Naive thymus-derived CD8-positive, alpha-beta T cell (primary cell): ENCODE measurements at places on chromosomes 4 and X.

GRCh38 chr4:87717276-87718031, 67.4 kb downstream of the DMP1 start:
- no peak overlapping the region for H3K27ac ChIP-seq
- no peak overlapping the region for H3K4me3 ChIP-seq
- H3K36me3 ChIP-seq: no peaks in the 10 kb centered on the region
- no peaks in the 10 kb centered on the region for H3K4me1 ChIP-seq
- DNase-seq: no peak
- no peaks in the 10 kb centered on the region for H3K27me3 ChIP-seq

DNA sequence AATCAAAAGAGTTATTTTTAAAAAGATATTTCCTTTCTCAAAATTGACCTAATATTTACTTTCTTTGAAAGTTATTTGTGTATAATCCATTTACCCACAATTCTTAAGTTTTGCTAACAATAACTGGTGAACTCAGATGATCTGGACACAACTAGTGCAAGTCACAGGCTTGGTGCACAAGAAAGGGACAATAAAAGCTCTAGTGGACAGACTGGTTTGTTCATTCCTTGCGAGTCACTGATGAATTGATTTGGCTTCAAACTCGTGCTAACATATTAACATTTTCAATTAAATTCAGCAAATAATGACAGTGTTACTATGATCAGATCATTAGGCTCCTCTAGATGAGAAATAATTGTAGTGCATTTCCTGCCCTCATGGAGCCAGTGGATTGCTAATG, 169.2 kb downstream of the BMPR1B start:
- DNase-seq: no peak
- no peaks in the 10 kb centered on the region for H3K4me1 ChIP-seq
- H3K36me3 ChIP-seq: no peaks in the 10 kb centered on the region
- no peaks in the 10 kb centered on the region for H3K27me3 ChIP-seq
- H3K27ac ChIP-seq: no peak overlapping the region

- H3K27me3 ChIP-seq: no peaks in the 10 kb centered on the region
- H3K4me1 ChIP-seq: peaks cover 26% of the 10 kb centered on the region
- H3K4me3 ChIP-seq: no peak overlapping the region
- H3K36me3 ChIP-seq: peaks cover 11% of the 10 kb centered on the region
- no peak for DNase-seq
These were observed 46.0 kb downstream of the GALNT7 start for GRCh38 chr4:173214661-173215060.

GRCh38 chr4:101790521-101791181, at the start of gene BANK1:
TSS of gene BANK1 (plus strand) at chr4:101790730. CDS start at chr4:101790881, 151 bp downstream.
- peaks cover 18% of the 10 kb centered on the region for H3K27me3 ChIP-seq
- H3K4me3 ChIP-seq: peak within 1 kb of the TSS; percentile 79
- no peaks in the 10 kb centered on the region for H3K36me3 ChIP-seq
- peak within 1 kb of the TSS; percentile 13 for H3K27ac ChIP-seq
- peak; percentile 27 for DNase-seq
- peaks cover 28% of the 10 kb centered on the region for H3K4me1 ChIP-seq

- no peaks in the 10 kb centered on the region for H3K4me1 ChIP-seq
- H3K4me3 ChIP-seq: no peak overlapping the region
- H3K36me3 ChIP-seq: no peaks in the 10 kb centered on the region
- no peak overlapping the region for H3K27ac ChIP-seq
- peaks cover 10% of the 10 kb centered on the region for H3K27me3 ChIP-seq
These were observed 100.5 kb upstream of the TBC1D9 start for GRCh38 chr4:140856621-140857062.

DNA sequence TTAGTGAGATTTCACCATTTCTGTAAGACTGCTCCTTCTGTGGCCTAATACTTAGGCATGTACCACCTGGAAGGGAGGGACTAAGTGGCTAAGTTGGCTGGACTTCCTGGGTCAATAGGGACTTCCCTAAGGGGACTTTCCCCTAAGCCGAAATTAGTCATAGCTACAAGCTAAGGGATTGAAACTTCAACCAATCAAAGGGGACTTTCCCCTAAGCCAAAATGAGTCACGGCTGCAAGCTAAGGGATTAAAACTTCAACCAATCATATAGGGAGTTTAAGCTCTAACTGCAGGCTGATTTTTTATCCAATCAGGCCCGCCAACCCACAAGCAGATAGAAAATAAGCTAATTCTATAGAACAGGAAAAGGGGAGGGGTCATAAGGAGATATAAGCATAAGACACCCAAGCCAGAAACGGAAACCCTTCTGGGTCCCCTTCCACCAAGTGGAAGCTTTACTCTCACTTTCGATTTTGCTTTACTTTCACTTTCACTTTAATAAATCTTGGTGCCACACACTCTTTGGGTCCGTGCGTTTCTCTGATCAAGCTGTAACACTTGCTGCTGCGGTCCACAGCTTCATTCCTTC, 382.8 kb downstream of the KLHL4 start:
- H3K27ac ChIP-seq: peak overlapping the region; percentile 79
- H3K27me3 ChIP-seq: no peaks in the 10 kb centered on the region
- H3K4me1 ChIP-seq: no peaks in the 10 kb centered on the region
- H3K36me3 ChIP-seq: no peaks in the 10 kb centered on the region

GRCh38 chrX:132862562-132862961, 95.9 kb downstream of the HS6ST2 start:
- no peak overlapping the region for H3K27ac ChIP-seq
- H3K4me1 ChIP-seq: no peaks in the 10 kb centered on the region
- H3K36me3 ChIP-seq: no peaks in the 10 kb centered on the region

DNA sequence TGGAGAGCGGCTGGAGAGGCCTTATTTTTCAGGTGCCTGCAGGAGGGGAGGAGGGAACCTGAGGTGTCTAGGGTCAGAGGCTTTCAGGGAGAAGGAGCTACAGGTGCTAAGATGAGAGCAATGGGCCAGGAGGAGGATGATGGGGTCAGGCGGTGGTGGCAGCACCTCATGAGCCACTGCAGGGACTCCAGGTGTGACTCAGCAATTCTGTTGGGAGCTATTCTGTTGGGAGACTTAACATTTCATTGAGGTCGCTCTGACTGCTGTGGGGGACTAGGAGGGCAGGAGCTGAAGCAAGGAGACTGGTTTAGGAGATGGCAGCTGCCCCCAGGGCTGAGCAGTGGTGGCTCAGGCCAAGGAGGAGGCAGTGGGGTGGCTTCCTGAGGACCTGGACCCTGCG, 65.0 kb downstream of the CLDN34 start:
- H3K4me3 ChIP-seq: no peak overlapping the region
- H3K27ac ChIP-seq: no peak overlapping the region
- no peaks in the 10 kb centered on the region for H3K27me3 ChIP-seq
- DNase-seq: no peak
- peaks cover 1% of the 10 kb centered on the region for H3K4me1 ChIP-seq
- peaks cover 3% of the 10 kb centered on the region for H3K36me3 ChIP-seq

- no peak overlapping the region for H3K4me3 ChIP-seq
- H3K27ac ChIP-seq: no peak overlapping the region
- no peaks in the 10 kb centered on the region for H3K4me1 ChIP-seq
- H3K36me3 ChIP-seq: no peaks in the 10 kb centered on the region
- H3K27me3 ChIP-seq: no peaks in the 10 kb centered on the region
- no peak for DNase-seq
These were observed 911.8 kb downstream of the CENPC start for GRCh38 chr4:66633477-66633876.
